ENCODE measurements at places on chromosomes 4 and X. TPM values are rescaled to one million over a fixed set of nuclear protein-coding genes. Genes with fewer than 3 reads are reported as not detected.

Gene PPM1K
- 22.9 TPM for total RNA-seq

Gene BEND2
- total RNA-seq: not detected

DNA sequence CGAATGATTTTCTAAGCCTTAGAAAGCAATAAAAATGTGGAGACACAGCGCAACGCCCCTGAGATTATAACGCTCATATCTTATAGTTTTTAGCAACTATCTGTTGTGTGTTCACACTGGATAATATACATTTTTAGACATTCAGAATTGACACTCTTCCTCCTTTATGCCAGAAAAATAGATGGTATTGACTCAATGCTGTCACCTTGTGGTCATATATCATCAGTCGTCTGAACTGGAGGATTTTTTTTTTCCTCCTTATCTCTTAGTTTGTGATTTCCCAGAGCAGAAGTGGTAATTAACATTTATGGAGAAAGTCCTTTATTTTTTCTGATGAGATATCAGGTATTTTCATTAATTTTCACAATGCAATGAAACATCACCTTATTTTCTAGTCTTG, 759.6 kb downstream of the RAB28 start:
- no peaks in the 10 kb centered on the region for H3K27me3 ChIP-seq
- no peak for DNase-seq
- no peak overlapping the region for H3K27ac ChIP-seq

DNA sequence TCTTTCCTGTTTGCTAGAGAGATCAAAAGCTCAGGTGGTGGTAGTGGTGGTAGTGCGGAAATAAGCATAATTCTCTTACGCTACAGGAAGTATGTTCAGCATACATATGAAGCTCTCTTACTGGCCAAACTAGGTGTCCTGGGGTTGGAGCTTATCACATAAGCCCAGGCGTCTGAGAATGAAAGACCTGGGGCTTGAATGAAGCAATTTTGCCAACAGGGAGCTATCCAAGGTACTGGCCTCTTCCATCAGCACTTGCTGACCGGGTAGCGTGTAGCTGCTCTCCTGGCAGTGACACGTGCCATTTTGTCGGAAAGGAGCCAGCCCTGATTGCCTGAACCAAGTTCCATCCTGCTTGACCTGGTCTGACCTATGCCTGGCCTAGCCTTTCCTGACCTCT, 65.9 kb upstream of the HPF1 start:
- H3K4me3 ChIP-seq: no peak overlapping the region
- no peaks in the 10 kb centered on the region for H3K36me3 ChIP-seq
- H3K27me3 ChIP-seq: no peaks in the 10 kb centered on the region
- H3K27ac ChIP-seq: no peak overlapping the region
- peak; percentile 19 for DNase-seq

GRCh38 chr4:32087211-32087610, 1367.0 kb downstream of the PCDH7 start:
- no peaks in the 10 kb centered on the region for H3K36me3 ChIP-seq
- no peak overlapping the region for H3K4me3 ChIP-seq
- H3K4me1 ChIP-seq: no peaks in the 10 kb centered on the region
- no peak overlapping the region for H3K27ac ChIP-seq
- H3K27me3 ChIP-seq: no peaks in the 10 kb centered on the region

All from thymus (tissue), 14 donors.